ENCODE measurements at places on chromosomes 6 and 20. TPM values are rescaled to one million over a fixed set of nuclear protein-coding genes. Genes with fewer than 3 reads are reported as not detected.

Gene SIRPG
- total RNA-seq: not detected

Gene ZBP1
- not detected for total RNA-seq

Gene LTA
- total RNA-seq: not detected

Gene EBF4
- total RNA-seq: 1.0 TPM

Gene GLP1R
- total RNA-seq: not detected

Gene GABRR2
- total RNA-seq: 0.27 TPM

Gene FAXC
- total RNA-seq: 0.27 TPM

Gene JPH2
- total RNA-seq: not detected

Gene EDN1
- 244 TPM for total RNA-seq

Gene ZC3H12D
- total RNA-seq: not detected

Gene TRIM31
- total RNA-seq: not detected

Gene KDM1B
- 13.2 TPM for total RNA-seq

Gene CARMIL1
- 12.5 TPM for total RNA-seq

Gene REM1
- 0.14 TPM for total RNA-seq

Gene PTPRK
- total RNA-seq: 108 TPM

Gene HLA-DPB1
- total RNA-seq: 20.8 TPM

Gene TINAG
- not detected for total RNA-seq

Gene SNAP25
- total RNA-seq: not detected

Gene HTR1E
- total RNA-seq: not detected

Gene TTLL9
- not detected for total RNA-seq

Gene ARMC2
- total RNA-seq: 2.3 TPM

Gene TSHZ2
- total RNA-seq: not detected

Gene LAMP5
- total RNA-seq: 0.66 TPM

Gene CST5
- not detected for total RNA-seq

Gene CLDN20
- total RNA-seq: not detected

Gene CALHM4
- total RNA-seq: 0.22 TPM

Gene DOK5
- 10.4 TPM for total RNA-seq

Gene TP53TG5
- not detected for total RNA-seq

Gene RAET1L
- not detected for total RNA-seq

Gene SLC26A8
- under 0.01 TPM for total RNA-seq

Gene FOXO3
- total RNA-seq: 17.6 TPM

Gene SRMS
- total RNA-seq: not detected

Gene PRDM13
- not detected for total RNA-seq

Gene KCNQ5
- not detected for total RNA-seq

Gene EPHA7
- total RNA-seq: 0.40 TPM

Gene POM121L2
- not detected for total RNA-seq

Gene BMP7
- not detected for total RNA-seq

Gene CD24
- total RNA-seq: 1.7 TPM

Gene CPXM1
- 0.14 TPM for total RNA-seq

Gene TCP11
- total RNA-seq: 0.07 TPM

Gene CRISP2
- not detected for total RNA-seq

Gene QKI
- 295 TPM for total RNA-seq

Gene ASIP
- not detected for total RNA-seq

Gene MDFI
- 24.6 TPM for total RNA-seq

Gene MATN4
- total RNA-seq: not detected

Gene ACTL10
- total RNA-seq: 2.7 TPM

Gene IL20RA
- not detected for total RNA-seq

Gene BPIFB4
- not detected for total RNA-seq

Gene RIPPLY2
- total RNA-seq: not detected

Gene STK4
- 37.5 TPM for total RNA-seq

Gene RAB44
- total RNA-seq: under 0.01 TPM

Gene GTSF1L
- not detected for total RNA-seq

Gene NRN1
- total RNA-seq: 8.6 TPM

Gene MYB
- 0.14 TPM for total RNA-seq

Gene DNAH8
- 0.07 TPM for total RNA-seq

Gene BFSP1
- total RNA-seq: 2.3 TPM

Gene RHAG
- total RNA-seq: not detected

Gene HELZ2
- 33.4 TPM for total RNA-seq

Data from thoracic aorta endothelial cell (primary cell).